Activated T-cell treated with anti-CD3 and anti-CD28 coated beads for 24 hours (primary cell): ENCODE measurements at places on chromosomes 3 and 15.
A peak's percentile ranks its signal among the peaks of the same experiment; 100 is the strongest.

DNA sequence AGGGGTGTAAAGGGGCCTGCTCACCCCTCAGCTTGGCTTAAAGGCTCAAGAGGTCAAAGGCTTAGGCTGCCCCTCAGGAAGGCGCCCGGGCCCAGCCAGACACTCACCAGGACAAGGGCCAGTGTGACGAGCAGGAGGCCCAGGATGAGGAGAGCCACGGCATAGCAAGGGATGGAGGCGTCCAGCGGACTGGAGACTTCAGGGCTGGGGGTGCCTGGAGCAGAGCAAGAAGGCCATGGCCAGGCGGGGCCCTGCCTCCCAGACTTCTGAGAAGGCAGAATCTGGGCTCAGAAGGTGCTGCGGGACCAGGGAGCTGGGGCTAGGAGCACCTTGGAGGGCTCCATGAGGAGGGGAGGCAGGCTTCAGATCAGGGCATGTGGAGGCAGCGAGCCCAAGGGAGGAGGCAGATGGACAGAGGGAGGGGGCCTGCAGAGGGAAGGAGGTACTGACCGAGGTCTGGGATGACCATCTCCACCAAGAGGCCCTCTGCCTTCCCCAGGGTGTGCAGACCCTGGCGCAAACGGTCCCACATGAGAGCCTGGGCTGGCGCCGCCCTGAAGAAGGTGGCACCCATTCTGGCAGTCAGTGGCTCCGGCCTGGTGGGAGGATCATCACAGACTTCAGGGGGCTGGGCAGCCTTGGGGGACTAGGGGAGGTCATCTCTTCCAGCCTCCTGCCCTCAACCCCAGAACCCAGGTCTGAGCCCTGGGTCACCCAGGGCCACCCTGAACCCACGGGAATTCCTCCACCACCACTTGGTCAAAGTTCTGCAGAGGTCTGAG lies 24.5 kb downstream of the C15orf39 start:
- no peak for DNase-seq

DNA sequence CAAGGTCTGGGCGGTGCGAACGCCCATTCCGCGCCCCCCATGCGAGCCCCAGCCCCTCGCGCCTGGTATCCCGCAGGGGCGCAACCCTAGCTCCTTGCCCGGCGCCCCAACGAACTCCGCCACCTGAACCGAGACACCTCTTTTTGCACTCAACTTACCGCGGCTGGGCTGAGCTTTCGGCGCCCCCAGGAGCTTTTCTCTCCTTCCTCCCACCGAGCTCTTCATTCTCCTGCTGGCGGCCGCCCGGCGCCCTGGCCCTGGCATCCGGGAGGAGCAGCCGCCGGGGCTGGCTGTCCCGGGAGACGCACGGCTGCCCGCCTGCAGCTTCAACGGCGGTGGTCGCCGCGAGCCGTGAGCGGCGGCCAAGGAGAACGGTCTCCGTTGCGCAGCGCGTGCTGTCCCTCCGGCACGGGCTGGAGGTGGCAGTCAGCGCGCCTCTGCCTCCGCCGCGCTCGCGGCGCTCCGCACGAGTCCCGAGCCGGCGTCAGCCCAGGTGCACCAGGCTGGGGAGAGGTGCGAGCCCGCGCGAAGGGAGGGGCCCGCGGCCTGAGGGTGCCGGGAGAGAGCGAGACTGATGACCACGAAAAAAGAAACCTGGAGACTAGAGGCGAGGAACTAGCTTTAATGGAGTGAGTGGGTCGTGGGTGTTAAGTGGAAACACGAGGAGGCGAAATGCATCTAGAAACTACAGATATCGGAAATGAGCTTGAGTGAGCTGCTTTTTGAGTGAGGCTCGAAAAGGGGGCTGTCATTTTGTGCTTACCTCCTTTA lies 621.5 kb upstream of the ZNF385D start:
- no peak for DNase-seq

DNA sequence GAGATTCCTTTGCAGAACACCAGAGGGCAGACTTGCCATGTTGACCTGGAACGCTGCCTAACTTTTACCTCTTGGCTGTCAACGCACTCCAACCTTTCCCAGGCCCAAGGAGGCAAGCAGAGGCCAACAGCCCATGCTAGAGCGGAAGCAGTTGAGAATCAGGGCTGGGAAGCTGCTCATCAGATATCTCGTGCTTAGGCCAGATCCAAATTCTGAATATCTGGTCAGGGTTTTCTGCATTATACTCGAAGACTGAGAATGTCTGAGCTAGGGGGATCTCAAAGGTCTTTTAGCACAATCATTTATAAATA lies 2.5 kb downstream of the XIRP1 start:
- DNase-seq, result peak; percentile 55

DNA sequence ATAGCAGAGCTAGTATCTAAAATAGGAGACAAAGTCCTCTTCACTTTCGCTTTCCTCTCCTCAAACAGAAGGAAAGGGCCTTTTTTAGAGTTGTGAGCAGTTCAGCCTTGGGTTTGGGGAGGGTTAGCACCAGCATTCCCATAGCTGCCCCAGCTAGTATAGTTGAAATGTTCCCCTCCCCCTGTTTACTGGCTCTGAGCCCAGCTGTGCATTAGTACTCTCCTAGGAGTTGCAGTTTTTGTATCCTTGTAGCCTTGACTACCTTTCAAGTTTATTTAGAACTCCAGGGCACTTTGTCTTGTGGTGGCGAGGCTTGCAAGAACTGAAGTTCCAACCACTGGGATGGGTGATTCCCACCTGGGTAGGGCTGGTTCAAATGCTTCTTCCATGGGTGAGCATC lies 245.1 kb upstream of the NAALADL2 start:
- DNase-seq, result no peak

GRCh38 chr3:72582211-72582878 lies 265.9 kb downstream of the SHQ1 start:
- no peak for DNase-seq

GRCh38 chr3:99868311-99868646 lies 50.6 kb downstream of the CMSS1 start:
- DNase-seq, result no peak

DNA sequence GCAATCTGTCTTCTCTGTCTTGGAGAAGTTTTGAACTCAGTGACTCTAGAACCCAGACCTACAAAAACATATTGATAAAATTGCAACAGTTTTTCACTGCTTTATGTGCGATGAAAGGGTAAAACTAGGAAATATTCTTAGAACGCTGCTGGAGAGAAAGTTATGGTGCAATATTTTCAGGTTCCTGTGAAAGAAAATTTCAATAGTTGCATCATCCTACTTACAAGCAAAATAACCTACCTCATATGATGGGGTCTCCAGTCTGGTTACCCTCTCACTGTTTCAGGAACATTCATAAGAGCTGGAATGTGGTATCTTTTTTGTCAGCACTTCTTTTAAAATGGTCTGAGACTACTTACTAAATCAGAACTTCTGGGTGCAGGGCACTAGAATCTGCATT lies 27.1 kb downstream of the GATM start:
- no peak for DNase-seq

GRCh38 chr3:51395493-51396213 lies 4.6 kb downstream of the RBM15B start:
- no peak for DNase-seq

- no peak for DNase-seq
Measured at GRCh38 chr3:149179220-149179619, 42.4 kb downstream of the CP start.

- no peak for DNase-seq
Measured at GRCh38 chr3:138404121-138404520, 30.3 kb upstream of the ESYT3 start.

GRCh38 chr15:89419370-89419984 lies 76.9 kb downstream of the RHCG start:
- no peak for DNase-seq

DNA sequence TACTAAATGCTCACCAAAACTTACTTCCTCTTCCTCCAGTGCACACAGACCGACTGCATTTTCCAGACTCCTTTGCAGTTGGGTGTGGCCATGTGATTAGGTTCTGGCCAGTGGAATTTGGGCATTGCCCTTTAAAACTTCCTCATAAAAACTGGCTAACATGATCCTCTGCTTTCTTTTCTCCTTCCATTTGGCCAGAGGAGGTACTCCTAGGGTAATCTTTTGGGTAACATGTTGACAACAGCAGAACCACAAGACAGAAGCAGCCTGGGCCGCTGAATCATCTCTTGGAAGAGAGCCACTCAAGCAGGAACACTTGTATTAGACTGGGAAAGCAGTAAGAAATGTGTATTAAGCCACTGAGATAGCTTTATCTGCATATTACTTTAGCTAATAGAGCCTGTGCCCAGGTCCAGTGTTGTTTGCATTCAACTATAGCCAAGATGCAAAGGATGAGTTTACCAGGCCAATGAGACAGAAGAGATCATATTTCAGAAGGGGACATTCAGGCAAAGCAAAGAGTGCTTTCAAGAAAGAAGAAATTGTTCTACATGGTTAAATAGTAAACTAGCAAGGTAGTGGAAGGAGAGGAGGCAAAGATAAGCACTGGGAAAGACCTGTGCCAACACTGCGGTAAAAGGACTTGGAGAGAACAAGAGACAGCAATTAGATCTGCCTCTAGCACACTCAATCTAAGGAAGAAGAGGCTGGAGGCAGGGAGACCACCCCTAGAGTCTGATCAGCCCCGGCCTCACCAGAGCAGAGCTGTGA lies 79.8 kb downstream of the PLCH1 start:
- DNase-seq, result no peak

- DNase-seq, result no peak
Measured at GRCh38 chr15:55823191-55823670, 80.3 kb upstream of the PRTG start.

DNA sequence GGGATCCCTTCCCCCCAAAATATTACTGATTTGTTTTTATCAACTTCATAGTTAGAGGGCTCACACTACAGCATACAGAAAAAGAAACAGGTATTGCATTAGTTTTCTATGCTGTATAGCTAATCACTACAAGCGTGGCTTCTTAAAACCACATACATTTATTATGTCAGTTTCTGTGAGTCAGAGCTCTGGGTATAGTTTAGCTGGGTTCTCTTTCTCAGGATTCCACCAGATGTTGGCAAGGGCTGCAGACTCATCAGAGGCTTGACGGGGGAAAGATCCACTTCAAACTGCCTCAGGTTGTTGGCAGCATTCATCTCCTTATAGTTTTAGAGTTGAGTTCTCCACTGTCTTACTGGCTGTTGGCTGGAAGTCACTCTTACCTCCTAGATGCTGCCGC lies 328.0 kb downstream of the NLGN1 start:
- no peak for DNase-seq

DNA sequence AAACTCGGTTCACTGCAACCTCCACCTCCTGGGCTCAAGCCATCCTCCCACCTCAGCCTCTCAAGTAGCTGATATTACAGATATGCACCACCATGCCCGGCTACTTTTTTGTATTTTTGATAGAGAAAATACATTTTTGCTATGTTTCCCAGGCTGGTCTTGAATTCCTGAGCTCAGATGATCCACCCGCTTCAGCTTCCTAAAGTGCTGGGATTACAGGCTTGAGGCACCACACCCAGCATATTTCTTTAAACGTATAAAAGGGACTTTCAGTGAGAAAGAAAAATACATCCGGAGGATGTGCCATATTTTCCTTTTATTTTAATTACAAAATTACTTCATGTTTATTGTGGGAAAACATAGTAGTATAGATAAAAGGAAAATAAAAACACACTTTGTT lies 55.2 kb downstream of the RPL39L start:
- no peak for DNase-seq

DNA sequence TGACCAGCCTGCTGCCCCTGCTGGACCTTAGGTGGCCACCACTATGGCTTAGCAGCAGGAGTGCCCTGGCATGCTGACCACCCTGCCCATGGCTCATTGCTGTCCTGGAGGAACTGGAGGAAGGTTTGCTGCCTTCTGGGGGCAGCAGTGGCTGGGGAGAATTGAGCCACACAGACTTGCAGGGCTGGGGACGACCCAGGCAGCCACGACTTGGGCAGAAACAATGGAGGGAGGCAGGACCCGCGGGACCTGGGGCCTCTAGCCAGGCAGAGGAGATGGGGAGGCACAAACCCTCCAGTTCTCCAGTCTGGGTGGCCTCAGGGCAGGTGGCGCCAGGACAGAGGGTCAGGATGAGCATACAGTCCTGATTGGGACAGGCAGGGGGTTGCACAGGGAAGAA lies 32.8 kb downstream of the ADAMTS7 start:
- no peak for DNase-seq

DNA sequence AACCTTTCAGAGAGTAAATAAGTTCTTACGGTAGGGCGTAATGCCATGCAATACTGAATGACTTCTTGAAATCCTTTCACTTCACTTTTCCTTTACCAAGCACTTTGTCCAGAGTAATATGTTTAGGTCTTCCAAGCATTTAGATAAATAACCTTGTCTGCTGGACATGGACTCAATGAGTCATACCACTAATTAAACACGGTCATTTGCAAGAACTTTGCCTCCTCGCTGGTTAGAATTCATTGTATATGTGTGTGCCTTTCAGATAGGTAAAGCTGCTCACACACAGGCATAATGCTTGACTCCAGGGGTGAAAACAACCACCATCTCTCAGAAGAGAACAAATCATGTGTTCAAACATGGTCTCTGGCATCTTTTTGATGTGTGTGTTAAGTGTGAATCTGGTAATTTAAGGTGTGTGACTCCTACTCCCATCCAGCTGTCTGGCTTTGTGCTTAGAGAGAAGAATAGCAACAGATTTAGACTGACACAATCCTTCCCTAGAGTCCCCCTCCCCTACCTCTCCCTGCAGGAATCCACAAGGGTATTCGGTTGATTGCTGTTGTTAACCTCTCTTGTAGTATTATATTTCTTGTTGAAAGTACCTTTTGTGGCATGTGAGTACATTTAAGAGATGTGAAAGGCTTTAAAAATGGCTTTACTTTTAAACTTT lies 419.0 kb downstream of the CNTN4 start:
- DNase-seq, result no peak

GRCh38 chr15:40857601-40858341 lies 13.9 kb downstream of the SPINT1 start:
- peak; percentile 76 for DNase-seq

- DNase-seq, result no peak
Measured at GRCh38 chr15:43293432-43293831, 26.7 kb upstream of the TGM5 start.

DNA sequence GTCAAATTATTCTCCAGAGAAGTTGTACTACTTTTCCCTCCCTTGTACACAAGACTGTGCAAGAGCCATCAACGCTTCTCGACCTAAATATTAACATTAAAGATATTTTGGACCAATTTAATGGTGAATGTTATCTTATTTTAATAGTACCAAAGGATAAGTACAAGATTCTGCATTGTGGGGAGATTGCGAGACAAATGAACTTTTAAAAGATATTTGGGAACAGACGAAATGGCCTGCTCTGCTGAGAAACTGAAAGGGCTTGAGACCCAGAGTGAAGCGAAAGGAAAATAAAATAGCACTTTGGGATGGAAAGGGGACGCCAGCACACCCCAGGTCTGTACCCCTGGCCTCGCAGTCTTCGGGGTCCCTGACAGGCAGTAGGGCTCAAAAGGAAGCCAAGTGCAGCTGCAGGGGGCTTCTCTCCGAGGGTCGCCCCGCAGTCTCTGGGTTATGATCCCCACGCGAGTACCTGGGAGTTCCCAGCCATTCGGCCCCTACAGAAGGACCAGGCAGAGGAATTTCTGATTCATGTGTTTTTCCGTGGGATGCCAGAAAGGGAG lies 97.6 kb upstream of the VGLL3 start:
- no peak for DNase-seq

- DNase-seq, result no peak
Measured at GRCh38 chr3:10646531-10647335, 141.3 kb upstream of the ATP2B2 start.
